Colonic mucosa (tissue), 4 donors: ENCODE measurements at places on chromosomes 4 and X. TPM values are rescaled to one million over a fixed set of nuclear protein-coding genes. Genes with fewer than 3 reads are reported as not detected.
A peak's percentile ranks its signal among the peaks of the same experiment; 100 is the strongest.

GRCh38 chr4:47686294-47686872 lies 151.5 kb downstream of the CORIN start:
- peak; percentile 59 for DNase-seq
- no peaks in the 10 kb centered on the region for H3K27me3 ChIP-seq
- H3K4me1 ChIP-seq: no peaks in the 10 kb centered on the region
- no peak overlapping the region for H3K27ac ChIP-seq
- H3K4me3 ChIP-seq: no peak overlapping the region

Gene MUC7
- not detected for total RNA-seq

DNA sequence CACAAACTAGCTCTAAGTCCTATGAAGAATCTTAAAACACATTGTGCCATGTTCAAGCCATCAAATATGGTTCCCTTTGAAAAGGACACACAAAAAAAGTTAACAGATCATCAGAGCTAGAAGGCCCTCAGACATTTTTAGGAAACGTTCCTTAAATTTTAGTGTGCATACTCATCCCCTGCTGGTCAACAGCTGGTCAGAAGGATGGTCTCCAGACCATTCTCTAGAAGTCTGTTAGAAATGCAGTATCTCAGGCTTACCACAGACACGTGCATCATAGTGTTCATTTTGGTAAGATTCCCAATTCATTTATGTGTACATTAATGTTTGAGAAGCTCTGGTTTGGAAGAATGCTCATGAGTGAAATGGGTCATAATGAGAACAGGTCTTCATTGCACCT lies 523.1 kb downstream of the INPP4B start:
- no peaks in the 10 kb centered on the region for H3K4me1 ChIP-seq
- H3K27me3 ChIP-seq: no peaks in the 10 kb centered on the region
- no peak overlapping the region for H3K4me3 ChIP-seq
- H3K36me3 ChIP-seq: no peaks in the 10 kb centered on the region
- no peak overlapping the region for H3K27ac ChIP-seq
- DNase-seq: no peak

GRCh38 chrX:323721-324628 lies 5.4 kb upstream of the GTPBP6 start:
- no peak overlapping the region for H3K4me3 ChIP-seq
- DNase-seq: no peak
- no peak overlapping the region for H3K27ac ChIP-seq
- H3K36me3 ChIP-seq: no peaks in the 10 kb centered on the region
- H3K4me1 ChIP-seq: peaks cover 8% of the 10 kb centered on the region

DNA sequence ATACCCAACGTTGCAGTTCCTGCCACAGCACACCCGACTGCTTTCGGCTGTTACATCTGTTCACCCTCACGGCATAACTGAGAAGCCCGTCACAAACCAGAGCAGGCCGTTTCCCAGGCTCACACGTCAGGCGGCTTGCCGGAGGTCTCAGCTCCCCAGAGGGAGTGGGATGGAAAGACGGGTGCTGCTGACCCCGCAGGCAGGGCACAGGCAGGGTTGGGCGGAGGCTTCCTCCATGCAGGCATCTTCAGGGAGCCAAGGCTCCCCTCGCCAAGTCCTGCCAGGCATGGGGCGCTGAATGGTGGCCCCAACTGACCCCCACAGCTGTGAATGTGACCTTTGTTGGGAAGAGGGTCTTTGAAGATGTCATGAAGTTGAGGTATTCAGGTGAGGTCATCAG lies 57.5 kb downstream of the ACOX3 start:
- no peak overlapping the region for H3K4me3 ChIP-seq
- H3K27ac ChIP-seq: no peak overlapping the region
- no peaks in the 10 kb centered on the region for H3K4me1 ChIP-seq
- H3K27me3 ChIP-seq: no peaks in the 10 kb centered on the region
- no peaks in the 10 kb centered on the region for H3K36me3 ChIP-seq

DNA sequence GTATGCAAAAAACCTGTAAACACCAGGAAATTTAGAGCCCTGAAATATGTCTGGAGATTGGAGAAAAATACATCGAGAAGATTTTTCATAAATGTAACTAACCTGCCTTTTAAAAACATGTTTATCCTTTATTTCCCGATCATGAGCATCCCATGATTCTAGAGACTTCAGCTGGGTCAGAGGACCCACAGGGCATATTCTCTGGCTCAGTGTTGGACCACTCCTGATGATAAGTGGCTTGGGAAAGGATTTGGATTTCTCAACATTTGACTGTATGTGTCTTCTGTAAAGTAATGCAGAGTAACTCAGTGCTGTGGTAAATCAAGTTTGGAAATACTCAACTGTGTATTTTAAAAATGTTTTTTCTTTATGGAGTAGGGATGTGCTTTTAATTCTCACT lies 40.0 kb upstream of the ANK2 start:
- no peak overlapping the region for H3K4me3 ChIP-seq
- no peak for DNase-seq
- no peaks in the 10 kb centered on the region for H3K27me3 ChIP-seq
- H3K4me1 ChIP-seq: no peaks in the 10 kb centered on the region
- H3K27ac ChIP-seq: no peak overlapping the region
- H3K36me3 ChIP-seq: no peaks in the 10 kb centered on the region
